Eye (tissue), 1 donor: ENCODE measurements at places on chromosomes 11 and 22.

GRCh38 chr11:15747671-15748070 is 608.7 kb downstream of the SOX6 start:
- no peak for DNase-seq

- DNase-seq: peak; percentile 59
Observed at GRCh38 chr11:104090767-104091166, 54.3 kb downstream of the DDI1 start.

DNA sequence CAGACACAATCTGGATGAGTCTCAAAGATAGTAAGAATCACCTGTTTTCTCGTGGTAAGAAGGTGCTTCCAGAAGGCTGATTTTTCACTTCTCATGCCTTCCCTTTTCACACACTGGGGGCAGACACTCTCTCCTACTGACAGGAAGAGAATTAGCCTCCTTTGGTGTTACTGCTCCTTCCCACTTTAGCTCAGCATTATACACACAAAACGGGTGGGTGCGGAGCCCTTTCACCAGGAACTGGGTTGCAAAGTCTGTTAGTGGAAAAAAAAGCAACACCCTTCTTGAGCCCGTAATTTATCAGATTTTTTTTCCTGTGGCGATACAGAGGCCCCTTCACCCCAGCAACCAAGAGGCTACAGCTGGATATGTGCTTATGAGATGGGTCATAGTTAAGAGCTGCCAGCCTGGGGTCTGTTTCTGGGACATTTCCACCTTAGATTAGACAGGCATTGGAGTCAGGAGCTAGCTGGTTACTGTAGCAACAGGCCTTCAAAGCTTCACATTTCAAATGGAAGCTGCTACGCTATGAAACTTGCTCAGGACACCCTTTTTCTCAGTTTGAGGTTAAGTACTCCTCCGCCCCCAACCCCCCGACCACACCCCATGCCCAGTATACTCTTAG is 48.1 kb downstream of the SNX19 start:
- no peak for DNase-seq

- no peak for DNase-seq
Observed at GRCh38 chr11:2540223-2540991, 95.6 kb downstream of the KCNQ1 start.

DNA sequence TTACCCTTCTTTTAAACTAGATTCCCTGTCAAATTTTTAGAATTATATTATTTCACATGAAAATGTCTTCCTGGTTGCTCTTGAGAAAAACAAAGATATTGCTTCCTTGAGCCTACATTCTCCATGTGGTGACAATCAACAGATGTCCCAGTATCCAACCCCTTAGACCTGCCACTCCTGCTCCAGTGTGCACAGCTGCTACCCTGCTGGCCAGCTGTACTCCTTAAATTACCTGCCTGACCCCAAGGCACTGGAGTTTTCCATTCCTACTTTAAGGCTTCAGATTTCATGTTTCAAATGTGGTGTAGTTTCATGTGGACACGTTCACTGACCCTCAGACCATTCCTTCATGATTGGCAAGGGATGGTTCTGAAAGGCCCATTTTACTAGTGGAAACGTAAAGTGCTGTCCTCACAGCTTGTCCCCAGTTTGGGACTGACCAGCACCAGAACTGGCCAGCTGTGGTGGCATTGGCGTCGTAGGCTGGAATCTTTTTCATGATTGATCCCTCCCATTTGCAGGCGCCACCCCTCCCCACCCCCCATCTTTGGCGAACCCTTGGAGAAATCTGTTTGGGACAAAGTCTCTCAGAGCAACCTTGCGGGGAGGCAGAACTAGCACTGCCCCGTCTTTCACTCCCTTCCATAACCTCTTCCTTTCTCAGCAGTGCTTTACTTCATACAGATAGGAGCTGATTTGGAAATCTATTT is 123.5 kb downstream of the DBX1 start:
- DNase-seq: no peak

GRCh38 chr11:11081776-11082175 is 223.9 kb upstream of the ZBED5 start:
- DNase-seq: no peak

GRCh38 chr11:83132191-83132590 is 24.7 kb upstream of the PCF11 start:
- no peak for DNase-seq

DNA sequence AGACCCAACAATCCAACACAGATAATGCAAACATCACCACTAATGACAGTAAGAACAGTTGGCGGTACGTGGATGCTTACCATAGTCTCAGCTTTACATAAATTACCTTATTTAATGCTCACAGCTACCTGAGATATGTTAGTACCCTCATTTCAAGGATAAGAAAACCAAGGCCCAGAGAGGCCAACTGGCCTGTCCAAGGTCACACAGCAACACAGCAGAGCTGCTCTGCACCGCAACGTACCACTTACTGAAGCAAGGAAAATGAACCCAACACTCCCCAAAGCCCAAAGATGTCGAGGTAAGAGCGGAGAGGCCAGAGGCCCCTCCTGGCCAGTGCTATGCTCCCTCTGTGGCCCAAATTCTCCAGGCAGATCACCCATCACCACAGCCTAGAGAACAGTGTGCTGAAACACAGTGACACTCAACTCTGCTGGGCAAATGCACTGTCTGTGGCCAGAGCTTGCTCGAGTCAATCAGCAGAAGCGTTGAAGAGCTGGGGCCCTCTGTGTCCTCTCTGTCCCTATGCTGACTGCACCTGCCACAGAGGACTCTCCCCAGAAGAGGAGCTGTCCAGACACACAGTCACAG is 14.0 kb downstream of the SHANK2 start:
- no peak for DNase-seq

- DNase-seq: no peak
Observed at GRCh38 chr11:48001438-48002021, 21.2 kb downstream of the PTPRJ start.

- no peak for DNase-seq
Observed at GRCh38 chr11:635945-636510, 1.0 kb upstream of the DRD4 start.

DNA sequence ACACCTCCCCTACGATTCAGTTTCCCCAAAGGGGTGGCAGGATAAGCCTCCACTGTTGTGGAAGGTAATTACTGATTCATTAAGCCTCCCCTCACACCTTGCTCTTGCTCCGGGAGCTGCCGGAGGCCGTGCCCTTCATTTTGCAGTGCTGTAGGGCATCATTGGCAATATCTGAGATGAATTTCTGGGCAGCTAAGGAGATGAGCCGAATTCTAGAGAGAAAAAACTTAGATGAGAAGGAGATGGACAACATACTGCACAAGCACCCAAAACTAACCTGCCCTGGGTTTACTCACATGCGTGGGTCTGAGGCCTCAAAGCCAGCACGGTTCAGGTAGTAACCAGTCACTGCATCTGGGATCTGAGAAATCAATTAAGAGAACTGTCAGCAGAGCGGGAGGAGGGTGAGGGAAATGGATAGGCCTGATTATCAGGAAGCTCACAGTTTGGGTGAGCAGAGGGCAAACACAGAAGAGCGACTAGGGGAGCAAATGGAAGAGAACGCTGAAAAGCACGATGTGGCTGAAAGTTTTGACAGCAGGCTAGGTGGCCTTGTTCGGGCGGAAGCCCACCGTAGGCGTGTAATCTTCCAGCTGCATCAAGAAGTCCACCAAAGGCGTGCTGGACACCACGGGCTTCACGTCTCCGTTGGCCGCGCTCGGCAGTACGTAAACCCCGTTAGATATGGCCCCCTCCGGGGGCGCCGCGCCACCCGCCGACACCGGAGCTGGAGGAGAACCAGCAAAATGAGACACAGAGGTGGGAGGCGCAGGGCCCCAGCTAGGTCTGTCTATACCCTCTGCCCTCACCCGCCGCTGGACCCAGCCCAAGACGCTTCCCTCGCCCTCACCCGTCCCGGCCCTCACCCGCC is 689 bp downstream of the TAF10 start:
- DNase-seq: no peak

DNA sequence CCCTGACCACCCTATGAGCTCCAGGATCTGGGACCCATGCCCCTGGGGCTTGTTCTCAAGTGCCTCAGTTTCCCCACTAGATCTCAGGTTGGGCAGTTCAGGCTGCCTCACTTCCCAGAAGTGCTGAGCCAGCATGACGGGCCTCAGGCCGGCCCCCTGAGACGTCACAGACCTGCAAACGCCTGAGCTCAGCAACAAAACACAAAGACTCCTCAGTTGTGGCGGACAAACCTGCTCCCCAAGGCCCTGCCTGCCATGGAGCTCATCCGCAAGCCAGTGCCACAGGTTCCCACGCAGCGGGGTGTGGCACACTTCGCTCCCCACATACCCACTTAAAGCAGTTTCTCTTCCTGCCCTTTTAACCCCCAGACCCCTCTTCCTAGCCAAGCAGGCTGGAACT is 45.2 kb downstream of the NECTIN1 start:
- DNase-seq: no peak

GRCh38 chr22:44288913-44289312 is 23.8 kb downstream of the SHISAL1 start:
- DNase-seq: no peak

DNA sequence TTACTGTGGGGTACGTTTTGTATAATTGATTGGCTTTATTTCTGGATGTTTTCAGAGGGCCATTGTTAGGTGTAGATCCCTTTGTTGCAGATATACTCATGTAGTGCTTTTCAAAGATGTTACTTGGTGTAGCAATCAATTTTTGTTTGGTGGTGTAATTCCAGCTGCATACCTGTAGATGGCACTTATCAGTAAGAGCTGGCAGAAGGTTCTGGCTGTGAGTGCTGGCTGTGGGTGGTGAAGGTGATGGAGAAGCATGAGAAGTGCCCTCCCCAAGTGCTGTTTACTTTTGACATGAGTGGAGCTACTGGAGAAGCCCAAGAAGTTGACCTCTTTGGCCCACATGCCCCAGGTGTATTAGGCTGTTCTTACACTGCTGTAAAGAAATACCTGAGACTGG is 1074.9 kb downstream of the FAM181B start:
- no peak for DNase-seq

- DNase-seq: no peak
Observed at GRCh38 chr11:61068581-61068980, 33.7 kb upstream of the CD5 start.

DNA sequence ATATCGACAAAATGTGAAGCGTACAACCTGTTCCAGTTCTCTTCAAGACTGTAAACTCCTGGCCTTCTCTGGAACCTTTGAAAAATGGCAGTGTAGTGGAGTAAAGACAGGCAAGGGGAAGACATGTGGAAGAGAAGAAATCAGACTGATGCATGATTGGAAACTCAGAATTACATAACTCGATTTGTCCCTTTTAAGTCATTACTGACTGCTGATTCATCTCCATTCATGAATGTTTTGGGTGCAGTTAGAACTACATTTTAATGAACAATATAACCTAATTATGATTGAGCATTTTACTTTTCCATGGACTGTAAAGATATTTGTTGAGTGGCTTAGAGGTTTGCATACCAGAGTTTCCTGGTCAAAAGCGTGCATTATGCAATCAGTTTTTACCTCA is 32.9 kb downstream of the FAT3 start:
- no peak for DNase-seq

GRCh38 chr22:22771696-22772377 is 115.8 kb upstream of the IGLL5 start:
- DNase-seq: no peak

- no peak for DNase-seq
Observed at GRCh38 chr11:64621283-64622019, 30.4 kb downstream of the SLC22A12 start.

GRCh38 chr22:34096770-34097169 is 176.5 kb upstream of the LARGE1 start:
- DNase-seq: no peak

GRCh38 chr11:33931067-33931466 is 39.2 kb upstream of the LMO2 start:
- DNase-seq: no peak

GRCh38 chr11:120805960-120806555 is 217.8 kb upstream of the TBCEL start:
- DNase-seq: no peak

DNA sequence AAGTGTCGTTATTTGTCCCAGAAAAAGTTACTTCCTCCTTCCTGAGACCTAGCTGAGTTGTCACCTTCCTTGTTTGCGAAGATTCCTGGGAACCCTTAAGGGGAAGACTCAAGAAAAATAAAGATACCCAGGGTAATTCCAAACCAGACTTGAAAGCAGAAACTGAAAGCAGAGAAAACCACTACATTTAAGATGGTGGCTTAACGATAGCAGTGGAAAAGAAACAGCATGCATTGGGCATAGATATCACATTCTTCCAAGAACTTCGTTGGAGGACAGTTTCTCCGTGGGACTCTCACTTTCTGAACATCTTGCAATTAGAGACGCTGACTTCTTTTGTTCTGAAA is 89.1 kb downstream of the FAM76B start:
- DNase-seq: no peak

DNA sequence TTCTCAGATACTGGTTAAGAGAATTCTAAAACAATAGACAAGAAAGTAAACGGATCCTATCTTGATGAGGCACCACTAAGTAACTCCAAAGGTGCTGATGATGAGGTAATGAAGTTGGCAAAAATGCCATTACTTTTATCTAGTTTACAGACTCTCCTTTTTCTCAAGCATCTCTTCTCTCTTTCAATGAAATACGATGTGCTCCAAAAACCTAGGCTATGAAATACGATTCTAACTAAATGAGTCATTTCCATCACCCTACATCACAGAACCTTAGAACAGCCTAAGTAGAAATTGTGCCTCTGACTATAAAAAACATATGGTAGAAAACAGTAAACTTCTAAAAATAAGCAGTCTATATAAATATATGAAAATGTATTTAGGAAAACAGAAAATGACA is 58.9 kb upstream of the ARHGAP32 start:
- DNase-seq: no peak

DNA sequence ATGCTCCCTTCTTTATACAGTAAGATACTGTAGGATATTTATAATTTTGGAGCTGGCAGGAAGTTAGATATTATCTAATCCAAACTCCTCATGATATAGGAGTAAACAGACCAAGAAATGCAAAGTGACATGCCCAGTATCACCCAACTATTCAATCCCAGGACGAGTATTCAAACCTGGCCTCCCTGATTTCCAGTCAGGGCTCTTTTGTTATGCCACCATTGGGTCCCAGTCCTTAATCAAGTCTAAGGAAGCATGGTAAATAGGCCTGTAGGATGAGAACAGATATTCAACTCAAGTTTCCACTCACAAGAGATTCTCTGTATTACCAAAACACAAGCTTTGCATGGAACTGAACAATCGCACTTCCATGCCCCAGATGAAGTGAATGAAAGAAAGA is 484.0 kb upstream of the API5 start:
- no peak for DNase-seq

DNA sequence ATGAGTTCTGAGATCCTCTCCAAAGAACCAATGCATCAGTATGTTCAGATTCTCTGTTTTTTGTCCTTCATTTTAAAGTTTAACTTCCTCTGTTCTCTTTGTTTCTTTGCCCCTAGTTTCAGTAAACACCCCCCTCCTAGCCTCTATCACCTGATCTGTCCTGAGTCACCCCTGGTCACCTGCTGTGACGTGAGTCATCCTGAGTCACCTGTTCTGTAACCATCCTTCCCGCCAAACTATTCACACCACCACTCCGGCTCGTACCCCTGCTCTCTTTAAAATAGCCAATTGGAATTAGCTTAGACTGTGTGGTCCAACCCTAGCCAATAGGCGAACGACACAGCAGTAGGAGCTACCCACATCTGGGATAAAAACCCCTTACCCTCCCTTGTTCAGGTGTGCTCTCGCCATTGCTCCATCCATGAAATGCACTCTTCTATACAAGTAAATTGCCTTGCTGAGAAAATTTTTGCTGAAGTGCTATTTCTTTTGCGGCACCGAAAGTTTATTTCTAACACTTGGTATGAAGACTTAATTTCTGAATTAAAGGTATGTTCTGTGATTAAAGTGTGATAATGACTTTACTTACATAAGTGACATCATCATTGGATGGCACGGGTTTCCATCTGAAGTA is 318.4 kb downstream of the AASDHPPT start:
- DNase-seq: no peak

- DNase-seq: no peak
Observed at GRCh38 chr22:20654343-20655208, 119.3 kb upstream of the SERPIND1 start.
